ENCODE measurements at places on chromosomes 16 and 17.
A peak's percentile ranks its signal among the peaks of the same experiment; 100 is the strongest.

GRCh38 chr17:72238157-72238673, 117.4 kb downstream of the SOX9 start:
- DNase-seq: no peak

DNA sequence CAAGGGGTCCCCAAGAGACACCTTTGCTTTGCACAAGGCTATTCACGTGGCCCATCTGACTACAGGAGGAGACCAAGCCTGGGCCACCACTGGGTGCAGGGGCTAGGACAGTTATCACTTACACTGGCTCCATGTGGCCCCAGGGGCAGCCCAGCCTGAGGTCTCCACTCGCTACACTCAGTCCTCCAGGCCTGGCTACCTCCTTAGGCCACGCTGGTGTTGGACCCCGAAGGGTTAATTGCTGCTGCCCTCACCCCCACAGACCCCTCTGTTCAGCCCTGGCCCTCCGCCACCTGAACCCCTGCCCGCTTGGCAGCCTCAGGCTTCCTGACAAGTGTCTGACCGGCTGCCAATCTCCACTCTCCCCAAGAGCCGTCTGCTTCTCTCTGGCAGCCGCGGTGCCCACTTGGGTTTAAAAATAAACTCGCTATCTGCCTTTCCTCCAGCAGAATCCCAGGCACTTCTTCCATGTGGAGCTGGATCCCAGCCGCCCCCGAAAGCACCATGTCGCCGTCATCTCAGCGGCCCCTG, 27.8 kb downstream of the ADAM11 start:
- no peak for DNase-seq

DNA sequence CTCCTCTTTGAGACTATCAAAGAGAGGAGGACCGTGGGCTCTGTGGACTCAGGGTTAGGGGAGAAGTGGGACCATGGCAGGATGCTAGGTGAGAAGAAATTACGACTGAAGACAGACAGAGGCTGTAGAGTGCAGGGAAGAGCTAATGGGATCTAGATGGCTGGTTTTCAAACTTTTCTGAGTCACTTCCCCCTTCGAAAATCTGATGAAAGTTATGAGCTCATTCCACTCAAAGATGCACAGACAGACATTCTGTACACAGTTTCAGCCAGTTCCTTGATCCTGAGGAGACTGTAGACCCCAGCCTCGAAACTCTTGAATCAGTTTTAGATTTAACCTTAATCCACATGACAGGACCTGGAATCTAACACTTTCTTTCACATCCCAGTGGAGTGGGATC, 40.7 kb downstream of the RGS9 start:
- DNase-seq: peak; percentile 74

- no peak for DNase-seq
Measured at GRCh38 chr16:3979070-3979469, 98.6 kb upstream of the CREBBP start.

DNA sequence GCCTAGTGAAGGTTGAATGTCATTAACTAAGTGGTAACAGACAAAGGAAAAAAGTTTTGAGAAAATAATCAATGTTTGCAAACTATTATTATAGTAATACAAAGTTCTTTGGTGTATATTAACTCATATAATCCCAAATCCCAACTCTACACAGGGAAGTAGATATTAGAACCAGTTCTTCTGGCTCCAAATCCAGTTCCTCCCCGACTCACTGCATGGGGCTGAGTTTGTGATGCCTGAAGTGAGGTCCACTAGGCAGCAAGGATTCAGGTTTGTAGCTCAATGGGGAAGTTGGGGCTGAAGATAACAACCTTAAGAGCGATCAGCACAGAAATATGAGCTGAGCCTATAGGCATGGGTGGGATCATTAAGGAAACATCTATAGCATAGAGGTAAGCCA, 5.6 kb upstream of the SYNRG start:
- DNase-seq: no peak

DNA sequence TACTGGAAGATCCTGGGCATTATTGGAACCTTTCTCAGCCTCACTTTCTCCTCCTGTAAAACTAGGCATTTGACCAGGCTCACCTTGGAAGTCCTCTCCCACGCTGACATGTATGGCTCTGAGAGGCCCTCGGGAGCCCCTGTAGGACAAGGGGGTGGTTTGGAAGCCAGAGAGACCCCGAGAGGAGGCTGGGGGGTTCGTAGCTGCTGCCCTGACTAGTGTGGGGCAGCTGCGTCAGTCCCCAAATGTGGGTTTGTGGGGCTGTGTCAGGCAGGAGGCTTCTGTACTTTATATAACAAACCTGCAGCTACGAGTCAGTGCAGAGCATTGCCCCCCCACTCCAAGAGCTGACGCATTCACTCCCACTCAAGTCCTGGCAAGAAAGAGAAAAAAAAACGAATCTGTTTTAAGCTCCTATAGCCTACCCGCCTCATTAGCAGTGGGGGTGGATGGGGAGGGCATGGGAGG, 1.8 kb downstream of the CX3CL1 start:
- DNase-seq: peak; percentile 61

- no peak for DNase-seq
Measured at GRCh38 chr17:8072729-8073461, 14.6 kb downstream of the ALOX12B start.

DNA sequence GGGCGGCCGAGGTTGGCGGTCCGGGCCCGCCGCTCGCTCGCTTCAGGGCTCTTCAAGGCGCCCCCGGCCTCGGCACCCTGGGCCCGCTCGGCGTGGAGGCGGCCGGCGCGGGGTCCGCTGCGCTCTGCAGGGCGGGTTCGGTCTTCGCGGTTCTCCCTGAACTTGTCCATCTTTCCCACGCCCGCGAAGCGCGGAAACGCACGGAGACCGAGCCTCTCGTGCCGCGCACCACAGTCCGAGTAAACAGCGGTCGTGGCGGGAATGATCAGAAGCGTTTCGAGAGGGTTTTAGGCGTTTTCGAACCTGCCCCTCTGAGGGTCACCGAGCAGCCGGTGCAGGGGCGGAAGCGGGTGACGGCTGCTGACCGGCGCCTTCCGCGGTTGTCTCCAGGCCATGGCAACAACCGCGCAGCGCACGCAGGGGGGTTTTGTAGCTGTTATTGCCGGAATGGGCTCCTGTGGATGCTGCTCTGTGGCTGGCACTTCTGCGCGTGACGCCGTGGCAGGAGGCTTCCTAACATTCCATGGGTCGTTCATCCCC, 414 bp downstream of the NARF start:
- no peak for DNase-seq

DNA sequence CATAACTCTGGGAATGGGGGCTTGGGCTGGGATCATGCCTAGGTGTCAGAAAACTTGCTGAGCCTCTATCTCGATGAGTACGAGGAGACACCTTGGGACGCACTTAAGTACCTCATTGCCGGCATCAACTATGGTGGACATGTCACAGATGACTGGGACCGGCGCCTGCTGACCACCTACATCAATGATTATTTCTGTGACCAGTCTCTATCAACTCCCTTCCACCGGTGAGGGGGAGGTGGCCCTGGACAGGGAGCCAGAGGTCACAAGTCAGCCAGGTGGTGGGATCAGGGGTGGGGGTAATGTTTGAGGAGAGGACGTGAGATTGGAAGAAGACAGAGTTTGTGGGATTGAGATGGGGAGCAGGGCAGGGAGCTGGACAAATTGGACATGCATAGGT, 3.4 kb upstream of the KDM6B start:
- no peak for DNase-seq

GRCh38 chr16:51716195-51716594, 565.1 kb upstream of the SALL1 start:
- DNase-seq: no peak

GRCh38 chr16:424033-424622, 1.3 kb upstream of the RAB11FIP3 start:
- DNase-seq: peak; percentile 98

- peak; percentile 95 for DNase-seq
Measured at GRCh38 chr17:48025040-48025903, 12.3 kb downstream of the COPZ2 start.

GRCh38 chr17:18182978-18183333, 672 bp upstream of the ALKBH5 start:
- no peak for DNase-seq

DNA sequence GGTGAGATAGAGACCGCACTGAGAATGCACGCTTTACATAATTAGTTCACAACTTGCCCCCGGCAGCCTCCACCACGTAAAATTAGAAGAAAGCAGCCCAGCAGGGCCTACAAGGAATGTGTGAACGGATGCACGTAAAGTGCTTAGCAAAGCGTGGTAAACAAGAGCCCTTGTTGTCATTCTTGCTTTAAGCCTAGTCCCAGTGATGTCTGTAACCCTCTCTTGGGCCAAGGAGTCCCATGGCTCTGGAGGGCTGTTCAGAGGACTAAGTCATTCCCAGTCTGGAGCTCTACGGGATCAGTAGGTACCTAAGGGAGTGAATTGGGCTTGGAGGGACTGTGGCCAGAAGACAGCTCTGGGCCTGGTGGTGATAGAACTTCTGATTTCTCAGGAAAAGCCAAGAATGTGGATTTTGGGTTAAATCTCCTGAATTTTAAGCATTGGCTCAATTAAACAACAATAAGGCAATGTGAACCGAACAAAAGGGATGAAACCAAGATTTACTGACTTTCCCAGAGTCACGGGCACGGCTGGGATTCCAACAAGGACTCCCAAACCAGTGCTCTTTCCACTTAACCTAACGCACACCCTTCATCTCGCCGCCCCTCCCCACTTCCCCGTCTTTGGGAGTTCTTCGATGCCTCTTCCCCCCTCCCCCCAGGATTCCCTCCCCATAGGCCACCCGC, 775 bp upstream of the CHP2 start:
- no peak for DNase-seq

DNA sequence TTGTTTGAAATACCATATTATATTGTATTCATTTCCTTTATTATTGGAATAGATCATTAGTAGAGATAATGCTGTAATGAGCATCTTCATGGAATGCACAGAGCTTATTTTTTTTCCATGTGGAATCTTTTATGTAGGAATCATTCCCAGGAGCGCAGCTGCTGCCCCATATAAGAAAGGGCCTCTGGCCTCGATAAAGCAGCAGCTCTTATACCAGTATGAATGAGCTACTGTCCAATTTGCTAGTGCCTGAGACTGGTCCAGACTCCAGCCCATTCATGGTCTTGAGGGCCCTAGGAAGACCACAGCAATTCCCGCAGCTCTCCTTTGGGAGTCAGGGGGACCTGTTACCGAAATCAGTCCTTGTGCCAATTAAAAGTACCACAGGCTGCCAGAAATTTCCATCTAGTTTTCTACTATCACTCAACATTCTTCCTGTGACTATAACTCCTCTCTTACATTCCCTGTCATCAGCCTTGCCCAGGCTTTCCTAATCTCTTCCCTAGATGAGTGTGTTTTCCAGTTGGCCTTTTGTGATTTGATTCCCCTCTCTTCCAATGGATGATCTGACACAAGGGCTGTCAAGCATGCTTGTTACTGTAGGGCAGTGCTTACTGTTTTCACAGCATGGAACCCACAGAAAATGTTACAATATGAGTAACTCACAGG, 1.9 kb downstream of the ZNF843 start:
- no peak for DNase-seq
